ENCODE measurements at places on chromosomes 5 and 9.

DNA sequence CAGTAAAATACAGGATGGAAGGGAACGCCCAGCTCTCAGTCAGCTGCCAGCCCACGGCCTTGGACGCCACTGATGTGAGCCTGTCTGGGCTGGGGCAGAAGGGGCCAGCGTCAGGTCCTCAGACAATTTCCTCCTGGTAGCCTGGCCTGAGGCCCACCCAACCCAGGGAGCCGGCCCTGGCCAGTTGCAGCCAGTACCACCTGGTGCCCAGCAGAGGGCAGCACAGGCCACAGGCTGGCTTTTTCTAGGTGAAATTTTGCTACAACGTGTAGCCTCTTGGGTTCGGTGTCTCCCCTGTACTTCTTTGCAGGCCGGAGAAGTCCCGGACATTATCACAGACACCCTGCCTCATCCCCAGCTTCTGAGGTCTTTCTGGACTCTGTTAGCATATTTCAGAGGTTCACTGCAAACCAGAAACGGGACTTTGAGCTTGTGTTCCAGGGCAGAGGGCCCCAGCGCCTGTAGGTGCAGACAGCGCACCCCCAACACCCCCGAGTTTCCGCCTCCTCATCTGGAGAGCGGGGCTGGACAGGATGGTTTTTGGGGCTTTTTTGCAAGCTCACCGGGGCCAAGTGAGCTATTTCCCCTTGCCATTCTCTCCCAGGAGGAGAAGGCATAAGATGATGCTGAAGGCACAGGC lies 45.9 kb upstream of the KCNMB1 start:
- DNase-seq: peak; percentile 54

GRCh38 chr5:72630081-72630480 lies 122.9 kb upstream of the ZNF366 start:
- no peak for DNase-seq

DNA sequence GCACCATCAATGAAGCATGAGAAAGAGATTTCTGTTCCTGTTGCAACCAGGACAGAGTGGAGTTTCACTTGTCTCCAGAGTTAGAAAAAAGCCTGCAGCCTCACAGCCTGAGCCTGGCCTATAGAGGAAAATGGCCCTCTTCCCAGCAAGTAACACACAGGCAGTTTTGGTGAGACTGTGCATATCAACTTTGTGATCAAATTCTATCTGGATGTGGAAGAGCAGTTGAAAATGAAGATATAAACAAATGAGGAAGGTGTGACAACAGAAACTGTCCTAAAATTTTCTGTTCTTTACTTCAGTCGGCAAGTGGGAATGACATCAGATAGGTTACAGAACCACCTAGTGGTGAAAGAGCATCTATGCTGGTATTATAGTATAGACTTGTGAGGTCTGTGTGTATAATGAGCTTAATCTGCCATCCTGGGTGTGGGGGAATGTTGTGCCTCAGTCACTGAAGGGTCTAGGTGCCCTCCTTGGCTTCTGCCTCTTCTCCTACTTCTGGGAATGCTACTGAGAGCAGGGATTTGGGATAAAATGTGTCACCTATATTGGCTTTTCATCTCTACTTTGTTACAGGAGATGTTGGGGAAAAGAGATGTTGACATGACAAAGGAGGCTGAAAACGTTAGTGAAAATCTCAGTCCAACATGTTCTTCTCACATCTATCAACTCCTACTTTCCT lies 28.2 kb downstream of the YIPF5 start:
- no peak for DNase-seq

DNA sequence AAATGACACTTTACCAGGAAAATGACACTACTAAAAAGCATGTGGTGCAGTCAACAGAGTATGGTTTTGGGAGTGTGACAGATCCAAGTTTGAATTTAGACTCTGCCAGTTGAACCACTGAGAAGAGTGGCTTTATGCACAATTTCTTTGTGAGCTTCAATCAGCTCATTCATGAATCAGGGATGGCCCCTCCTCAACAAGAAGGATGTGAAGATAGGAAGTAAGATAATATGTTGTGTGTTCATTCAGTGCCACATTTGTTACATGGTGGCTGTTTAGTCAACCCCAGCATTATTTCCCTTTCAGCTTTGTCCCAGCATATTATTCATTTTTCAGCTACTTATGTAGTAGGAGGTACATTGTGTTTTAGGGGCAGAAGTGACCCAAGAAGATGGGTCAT lies 140.1 kb downstream of the TLE4 start:
- no peak for DNase-seq

GRCh38 chr9:98255061-98255577 lies 330 bp downstream of the TBC1D2 start:
- peak; percentile 45 for DNase-seq

DNA sequence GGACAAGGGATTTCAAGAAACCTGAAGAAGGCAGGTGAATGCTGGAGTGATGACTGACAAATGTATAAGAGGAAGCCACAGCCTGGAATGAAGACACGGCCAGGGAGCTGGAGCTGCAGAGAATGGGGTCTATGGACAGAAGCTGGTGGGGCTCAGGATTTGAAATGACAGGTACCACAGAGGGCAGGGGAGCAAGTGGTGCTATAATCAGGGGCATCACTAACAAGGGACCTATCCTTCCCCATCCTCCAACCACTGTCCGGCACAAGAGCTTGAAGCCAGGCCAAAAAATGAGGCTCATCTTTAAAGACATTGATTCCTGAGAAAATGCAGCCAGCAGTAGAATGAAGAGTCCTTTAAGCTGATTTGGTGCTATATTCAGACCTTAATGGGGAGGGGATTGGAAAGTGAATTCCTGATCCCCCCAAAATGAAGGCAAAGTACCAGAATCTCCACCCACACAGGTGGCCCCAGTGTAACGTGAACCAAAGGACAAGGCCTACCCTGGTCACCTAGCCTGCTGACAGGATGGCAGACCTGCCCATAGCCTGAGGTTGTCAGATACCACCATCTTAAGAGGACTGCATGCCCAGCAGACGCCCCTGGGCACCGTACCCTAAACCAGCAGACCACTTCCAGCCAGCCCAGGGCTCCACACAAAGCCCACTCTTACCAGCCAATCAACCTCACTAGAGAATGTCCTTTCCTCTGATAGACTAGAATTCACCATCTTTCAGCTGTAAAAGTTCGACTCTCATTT lies 109.2 kb downstream of the SAXO1 start:
- DNase-seq: no peak
